ENCODE measurements at places on chromosomes 16 and 17. TPM values are rescaled to one million over a fixed set of nuclear protein-coding genes. Genes with fewer than 3 reads are reported as not detected.

GRCh38 chr17:78252111-78252634 lies 20.7 kb downstream of the TMEM235 start:
- H3K27me3 ChIP-seq, result no peaks in the 10 kb centered on the region
- H3K36me3 ChIP-seq, result no peaks in the 10 kb centered on the region
- DNase-seq, result no peak

The RASL10B gene
- total RNA-seq, result not detected

DNA sequence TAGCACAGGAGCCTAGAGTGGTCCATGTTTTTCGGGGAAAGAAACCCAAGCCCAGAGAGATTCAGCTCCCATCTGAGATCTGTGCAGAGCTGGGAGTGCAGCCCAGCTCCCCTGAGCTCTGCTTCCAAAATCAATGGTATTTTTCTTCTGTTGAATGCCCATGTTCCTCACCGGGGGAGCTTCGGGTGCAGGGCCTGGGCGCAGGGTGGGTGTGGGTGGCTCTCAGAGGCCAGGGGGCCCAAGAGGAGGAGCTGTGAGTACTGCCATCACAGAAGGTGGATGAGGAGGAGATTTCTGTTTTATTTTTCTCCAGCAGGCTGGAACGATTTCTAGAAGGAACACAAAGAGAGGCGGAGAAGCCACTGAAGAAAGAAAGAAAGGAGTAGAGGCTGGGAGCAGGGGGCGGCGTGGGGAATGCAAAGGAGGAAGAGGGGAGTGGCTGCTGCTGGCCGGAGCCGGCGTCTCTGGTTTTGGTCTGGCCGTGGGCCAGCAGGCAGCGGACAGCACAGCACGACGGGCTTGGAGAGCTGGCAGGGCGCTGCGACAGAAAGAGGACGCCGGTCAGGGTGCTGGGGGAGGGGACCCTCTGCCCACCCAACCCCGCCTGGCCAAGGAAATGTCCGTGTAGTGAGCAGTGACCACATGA lies 76.2 kb upstream of the KSR1 start:
- peaks cover 5% of the 10 kb centered on the region for H3K4me1 ChIP-seq
- H3K4me3 ChIP-seq, result no peak overlapping the region
- no peaks in the 10 kb centered on the region for H3K27me3 ChIP-seq
- no peak overlapping the region for H3K27ac ChIP-seq

GRCh38 chr17:35170968-35171771 lies 23.0 kb downstream of the SLC35G3 start:
- peak; percentile 62 for DNase-seq
- H3K4me3 ChIP-seq, result no peak overlapping the region
- no peak overlapping the region for H3K27ac ChIP-seq
- H3K36me3 ChIP-seq, result no peaks in the 10 kb centered on the region
- no peaks in the 10 kb centered on the region for H3K27me3 ChIP-seq
- no peaks in the 10 kb centered on the region for H3K4me1 ChIP-seq

The BAIAP3 gene
- 46.6 TPM for total RNA-seq

The SDR42E2 gene
- 0.64 TPM for total RNA-seq

The ABCA9 gene
- 24.7 TPM for total RNA-seq

The EME1 gene
- 1.5 TPM for total RNA-seq

Data from lung (tissue), 17 donors.